BJ (cell line): ENCODE measurements at places on chromosomes 6 and 20. TPM values are rescaled to one million over a fixed set of nuclear protein-coding genes. Genes with fewer than 3 reads are reported as not detected.
A peak's percentile ranks its signal among the peaks of the same experiment; 100 is the strongest.

ARID1B gene
- polyA plus RNA-seq: 14.1 and 17.0 TPM in 2 replicates

SLC35D3 gene
- not detected in 2 replicates for polyA plus RNA-seq

SYCP2 gene
- polyA plus RNA-seq: 0.47 and 1.2 TPM in 2 replicates

TDP2 gene
- 16.8 and 28.2 TPM in 2 replicates for polyA plus RNA-seq

VWA7 gene
- 0.16 and 0.29 TPM in 2 replicates for polyA plus RNA-seq

MAPK14 gene
- 33.9 and 53.0 TPM in 2 replicates for polyA plus RNA-seq

UNC5CL gene
- not detected in 2 replicates for polyA plus RNA-seq

SAPCD1 gene
- 1.2 and 1.9 TPM in 2 replicates for polyA plus RNA-seq

DNA sequence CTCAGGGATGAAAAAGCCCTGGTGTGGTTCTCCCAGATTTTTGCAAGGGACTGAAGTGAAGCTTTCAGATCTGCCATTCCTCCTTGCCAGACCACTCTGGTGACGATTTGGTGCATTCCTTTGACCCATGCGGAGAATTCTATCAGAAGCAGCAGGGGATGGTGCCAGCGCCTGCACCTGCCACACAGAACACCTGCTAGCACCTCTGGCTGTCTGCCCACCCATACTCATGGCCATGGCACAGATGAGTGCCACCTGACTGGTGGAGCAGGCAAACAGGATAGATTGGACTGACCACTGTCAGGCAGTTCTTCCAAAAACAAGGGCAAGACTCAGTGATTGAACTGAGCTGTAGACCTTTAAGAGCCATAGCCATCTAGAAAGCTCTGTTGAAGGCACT lies 107.1 kb downstream of the CDYL start:
- no peak for DNase-seq

- DNase-seq: no peak
Observed at GRCh38 chr20:24959591-24960301, 10.7 kb downstream of the CST7 start.

DNA sequence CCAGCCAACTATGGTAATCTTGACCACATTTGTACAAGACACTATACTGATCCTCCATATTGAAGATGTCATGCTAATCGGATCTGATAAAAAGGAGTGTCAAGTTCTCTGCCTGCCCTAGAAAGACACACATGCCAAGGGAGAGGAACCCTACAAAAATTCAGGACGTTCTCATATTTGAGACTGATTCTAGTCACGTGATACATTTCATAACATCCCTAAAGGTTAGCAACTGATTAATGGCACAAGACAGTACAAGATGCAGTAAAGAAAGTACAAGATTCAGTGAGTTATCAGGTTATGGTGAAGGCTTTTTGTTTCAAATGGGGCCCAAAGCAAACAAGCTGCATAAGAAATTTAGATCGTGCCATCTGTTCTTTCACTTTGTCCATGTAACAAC lies 190.7 kb upstream of the MOCS1 start:
- DNase-seq: no peak

GRCh38 chr20:5848711-5849505 lies 98.7 kb downstream of the SHLD1 start:
- DNase-seq: no peak

GRCh38 chr20:46293084-46293483 lies 15.2 kb downstream of the CDH22 start:
- DNase-seq: no peak

- no peak for DNase-seq
Observed at GRCh38 chr6:3868544-3868943, 19.4 kb downstream of the FAM50B start.

GRCh38 chr6:9007027-9007426 lies 571.7 kb upstream of the SLC35B3 start:
- no peak for DNase-seq

GRCh38 chr20:10470276-10470675 lies 35.2 kb downstream of the SLX4IP start:
- DNase-seq: no peak

DNA sequence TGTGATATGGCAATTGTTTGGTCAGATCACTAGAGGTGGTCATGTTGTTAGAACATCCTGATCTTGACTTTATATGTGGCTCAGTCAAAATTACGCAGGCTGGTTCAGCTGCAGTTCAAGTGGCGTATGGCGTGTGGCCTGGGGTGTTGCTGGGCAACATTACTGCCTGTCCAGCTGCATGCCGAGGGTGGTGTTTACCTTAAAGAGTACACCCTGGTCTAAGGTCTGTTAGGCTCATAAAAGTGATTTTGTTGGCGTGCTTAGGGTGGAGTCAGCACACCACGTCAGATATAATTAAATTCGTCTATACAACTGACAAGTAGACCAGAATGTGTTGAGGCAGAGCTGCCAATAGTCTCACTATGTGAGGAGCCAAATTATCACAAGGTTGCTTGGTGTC lies 55.6 kb upstream of the NEDD9 start:
- DNase-seq: no peak

GRCh38 chr6:161369339-161369738 lies 95.5 kb upstream of the AGPAT4 start:
- peak; percentile 7 for DNase-seq

GRCh38 chr6:71012866-71013469 lies 56.1 kb upstream of the B3GAT2 start:
- no peak for DNase-seq

DNA sequence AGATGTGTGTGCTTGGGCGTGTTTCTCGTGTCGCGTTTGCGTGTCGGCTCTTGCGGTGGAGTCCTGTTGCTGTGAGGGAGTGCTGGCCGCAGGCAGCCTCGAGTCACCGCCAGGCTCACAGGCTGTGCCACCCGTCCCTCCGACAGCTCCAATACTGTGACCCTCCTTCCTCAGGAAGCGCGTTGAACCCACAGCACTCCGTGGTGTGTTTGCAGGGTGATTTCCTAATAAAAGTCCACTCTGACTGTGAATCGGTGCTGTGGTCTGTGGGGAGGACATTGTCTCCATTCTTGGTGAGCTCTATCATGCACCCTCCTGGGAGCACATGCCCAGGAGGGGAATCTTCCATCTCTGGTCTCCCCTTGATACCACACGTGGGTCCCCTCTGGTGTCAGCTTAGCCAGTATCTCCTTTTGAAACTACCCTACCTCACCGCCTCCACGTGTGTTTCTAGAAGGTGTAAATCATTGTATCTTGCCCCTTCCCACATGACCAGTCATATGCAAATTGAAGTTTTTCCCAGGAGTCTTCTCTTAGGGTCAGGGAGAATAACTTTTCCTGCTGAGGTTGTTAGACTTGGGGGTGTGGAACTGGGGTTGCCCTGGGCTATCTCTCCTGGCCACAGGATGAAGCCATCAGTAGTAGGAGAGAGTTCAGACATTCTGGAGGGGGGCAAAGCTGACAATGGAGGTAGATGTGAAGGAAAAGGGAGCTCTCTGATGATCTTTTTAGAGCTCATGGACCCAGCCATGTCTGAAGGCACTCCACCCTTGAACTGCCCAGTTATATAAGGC lies 13.3 kb upstream of the PCMTD2 start:
- no peak for DNase-seq

DNA sequence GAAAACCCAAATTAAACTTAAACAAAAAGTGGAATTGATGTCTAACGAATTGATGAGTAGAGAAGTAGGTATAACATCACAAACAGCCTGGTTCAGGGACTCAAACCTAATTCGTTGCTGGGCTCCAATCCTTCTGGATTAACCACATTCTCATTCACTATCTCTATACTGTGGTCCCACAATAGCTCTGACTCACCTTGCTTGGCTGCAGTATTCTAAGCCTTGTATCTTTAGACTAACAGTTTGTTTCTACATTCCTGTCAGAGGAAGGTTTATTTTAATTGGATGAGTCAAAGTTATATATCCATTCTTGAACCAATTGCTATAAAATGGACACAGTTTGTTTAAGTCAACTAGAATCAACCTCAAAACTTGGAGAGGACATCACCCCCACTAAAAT lies 530.5 kb upstream of the PTCHD4 start:
- peak; percentile 44 for DNase-seq

GRCh38 chr6:162056745-162057144 lies 670.8 kb downstream of the PRKN start:
- no peak for DNase-seq

DNA sequence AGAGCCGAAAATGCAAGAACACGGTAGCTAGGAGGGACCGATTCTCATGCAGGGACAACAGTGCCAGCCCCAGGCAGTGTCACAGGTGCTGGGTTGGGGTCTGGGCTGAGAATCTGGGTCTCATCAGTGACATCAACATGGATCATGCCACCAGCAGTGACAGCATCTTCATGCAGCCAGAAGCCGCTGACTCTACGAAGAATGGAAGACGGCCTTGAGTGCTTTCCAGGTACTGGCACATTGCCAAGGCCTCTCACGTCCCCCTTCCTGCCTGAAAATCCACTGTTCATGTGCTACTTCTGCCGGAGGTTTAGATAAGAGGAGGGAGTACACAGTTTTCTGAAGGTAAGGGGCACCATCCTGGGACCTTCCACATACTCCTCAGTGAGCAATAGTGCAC lies 141.1 kb upstream of the FOXQ1 start:
- no peak for DNase-seq

GRCh38 chr6:119273272-119274196 lies 76.0 kb downstream of the MAN1A1 start:
- DNase-seq: peak; percentile 60
